H9 (cell line): ENCODE measurements at places on chromosomes 7 and 10.
A peak's percentile ranks its signal among the peaks of the same experiment; 100 is the strongest.

DNA sequence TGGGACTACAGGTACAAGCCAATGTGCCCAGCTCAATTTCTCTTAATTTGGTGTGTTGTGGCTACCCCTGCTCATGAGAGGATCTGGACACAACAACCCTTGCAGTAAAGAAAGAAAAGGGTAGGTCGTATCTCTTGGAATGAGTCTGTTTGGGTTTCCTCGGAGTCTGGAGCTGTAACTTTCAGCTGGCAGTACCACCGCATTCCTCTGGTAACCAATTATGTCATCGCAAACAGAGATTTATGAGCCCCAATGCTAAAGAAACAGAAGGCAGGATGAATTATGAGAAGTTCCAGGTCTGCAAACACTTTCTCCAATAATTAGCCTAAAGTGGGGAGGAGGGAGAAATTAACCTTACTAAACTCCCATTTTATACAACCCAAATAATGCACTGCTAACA is 186.6 kb upstream of the NRP1 start:
- H3K27me3 ChIP-seq, result no peaks in the 10 kb centered on the region
- peaks cover 8% of the 10 kb centered on the region; the same call in 1 of the 2 replicates for H3K4me1 ChIP-seq
- H3K4me3 ChIP-seq, result no peak overlapping the region
- no peak overlapping the region for H3K27ac ChIP-seq
- H3K36me3 ChIP-seq, result peaks cover 4% of the 10 kb centered on the region; the same call in 1 of the 2 replicates

GRCh38 chr10:101601541-101601940 is 13.4 kb downstream of the DPCD start:
- H3K27ac ChIP-seq, result no peak overlapping the region
- no peaks in the 10 kb centered on the region for H3K27me3 ChIP-seq
- peaks cover 9% of the 10 kb centered on the region for H3K36me3 ChIP-seq
- DNase-seq, result no peak

DNA sequence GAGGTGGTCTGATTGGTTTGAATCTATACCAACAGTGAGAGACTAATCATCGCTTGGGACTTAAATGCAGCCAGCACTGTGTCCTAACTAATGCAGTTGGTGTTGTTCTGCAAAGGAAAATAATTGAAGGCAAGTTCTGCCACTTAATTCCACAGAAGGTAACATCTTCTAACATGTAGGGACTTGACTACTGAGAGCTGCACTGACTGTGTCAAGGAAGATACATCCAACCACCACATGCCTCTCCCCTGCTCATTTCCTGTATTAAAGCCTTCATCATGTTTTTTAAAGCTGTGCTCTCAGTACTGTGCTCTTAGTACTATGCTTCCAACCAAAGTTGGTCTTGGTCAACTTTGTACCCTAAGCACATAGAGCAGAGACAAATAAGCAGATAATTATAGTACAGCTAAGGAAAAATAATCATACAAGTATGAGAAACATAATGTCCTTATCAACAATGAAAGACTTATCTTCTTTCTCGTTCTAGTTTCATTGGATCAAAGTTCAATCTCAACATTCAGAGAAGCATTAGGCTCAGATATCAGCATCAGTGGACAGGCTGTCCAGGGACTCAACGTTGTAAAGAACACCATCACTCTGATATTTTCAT is 2.8 kb upstream of the CYP3A4 start:
- H3K27me3 ChIP-seq, result no peaks in the 10 kb centered on the region
- no peak for DNase-seq
- no peaks in the 10 kb centered on the region; the same call in 1 of the 2 replicates for H3K4me1 ChIP-seq
- H3K4me3 ChIP-seq, result no peak overlapping the region
- H3K27ac ChIP-seq, result no peak overlapping the region
- H3K36me3 ChIP-seq, result no peaks in the 10 kb centered on the region

GRCh38 chr7:127581716-127582115 is 3.7 kb downstream of the GCC1 start:
- H3K4me1 ChIP-seq, result peaks cover 2% of the 10 kb centered on the region; the same call in 1 of the 2 replicates
- H3K36me3 ChIP-seq, result peaks cover 30% of the 10 kb centered on the region
- no peak overlapping the region for H3K4me3 ChIP-seq
- no peak overlapping the region for H3K27ac ChIP-seq
- DNase-seq, result no peak

DNA sequence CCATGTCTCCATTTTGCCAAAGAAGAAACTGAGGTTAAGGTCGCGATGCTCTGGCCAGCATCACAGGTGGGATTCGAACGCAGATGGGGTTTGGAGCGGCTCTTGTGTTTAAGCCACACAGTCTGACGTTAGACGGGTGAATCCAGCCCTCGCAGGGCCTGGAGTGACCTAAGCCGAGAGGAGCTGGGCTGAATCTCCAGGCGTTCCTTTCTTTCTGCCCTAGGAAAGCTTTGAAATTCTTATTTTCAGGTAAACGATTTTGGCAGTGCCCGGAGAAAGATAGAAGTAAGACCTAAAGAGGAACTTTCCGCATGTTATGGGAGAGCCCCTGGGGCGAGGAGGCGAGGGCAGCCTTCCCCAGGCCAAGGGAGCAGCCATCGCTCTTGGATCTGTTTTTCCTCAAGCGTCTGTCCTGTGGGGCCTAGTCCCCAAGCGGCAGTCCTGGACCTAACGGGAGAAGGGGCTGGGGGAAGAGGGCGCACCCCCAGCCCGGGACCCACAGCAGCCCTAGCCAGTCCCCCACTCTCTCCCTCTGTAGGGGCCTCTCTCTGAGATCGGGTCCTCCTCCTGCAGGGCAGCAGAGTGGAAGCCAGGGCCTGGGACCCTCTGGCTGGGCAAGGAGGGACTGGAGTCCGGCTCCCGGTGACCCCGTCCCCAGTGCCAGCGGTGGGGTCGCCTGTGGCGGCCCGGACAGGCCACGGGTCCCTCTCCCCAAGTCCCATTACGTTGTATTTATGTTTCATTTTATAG is 8.9 kb upstream of the LBX1 start:
- peak overlapping the region; percentile 13; the same call in 1 of the 3 replicates for H3K4me3 ChIP-seq
- no peaks in the 10 kb centered on the region for H3K4me1 ChIP-seq
- H3K27me3 ChIP-seq, result peaks cover 78% of the 10 kb centered on the region
- no peak for DNase-seq
- H3K27ac ChIP-seq, result no peak overlapping the region
- no peaks in the 10 kb centered on the region for H3K36me3 ChIP-seq
